ENCODE measurements at places on chromosomes 6 and 20. TPM values are rescaled to one million over a fixed set of nuclear protein-coding genes. Genes with fewer than 3 reads are reported as not detected.

DNA sequence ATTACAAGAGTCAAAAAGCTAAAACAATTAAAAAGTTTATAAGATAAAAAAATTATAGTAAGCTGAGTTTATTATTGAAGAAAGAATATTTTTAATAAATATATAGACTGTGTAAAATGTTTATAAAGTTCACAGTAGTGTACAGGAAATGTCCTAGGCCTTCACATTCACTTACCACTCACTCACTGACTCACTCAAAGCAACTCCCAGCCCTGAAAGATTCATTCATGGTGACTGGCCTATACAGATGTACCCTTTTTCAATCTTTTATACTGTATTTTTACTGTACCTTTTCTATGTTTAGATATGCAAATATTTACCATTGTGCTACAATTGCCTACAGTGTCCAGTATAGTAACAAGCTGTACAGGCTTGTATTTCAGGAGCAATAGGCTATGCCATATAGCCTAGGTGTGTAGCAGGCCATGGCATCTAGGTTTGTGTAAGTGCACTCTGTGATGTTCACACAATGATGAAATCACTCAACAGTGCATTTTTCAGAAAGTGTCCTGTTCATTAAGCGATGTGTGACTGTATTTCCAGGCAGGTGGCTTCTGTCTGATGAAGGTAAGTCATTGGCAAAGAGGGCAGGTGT, 130.2 kb downstream of the BTBD3 start:
- DNase-seq: peak; percentile 74

GRCh38 chr6:34190504-34191122, 44.7 kb upstream of the GRM4 start:
- DNase-seq: no peak

GRCh38 chr6:20366082-20366830, 35.4 kb upstream of the E2F3 start:
- no peak for DNase-seq

- DNase-seq: no peak
These were observed 25.9 kb upstream of the AIG1 start for GRCh38 chr6:143034689-143035334.

GRCh38 chr6:134178161-134179044, 126.0 kb upstream of the SLC2A12 start:
- peak; percentile 99 for DNase-seq

GRCh38 chr6:25960734-25961133, 1.9 kb upstream of the TRIM38 start:
- DNase-seq: no peak

DNA sequence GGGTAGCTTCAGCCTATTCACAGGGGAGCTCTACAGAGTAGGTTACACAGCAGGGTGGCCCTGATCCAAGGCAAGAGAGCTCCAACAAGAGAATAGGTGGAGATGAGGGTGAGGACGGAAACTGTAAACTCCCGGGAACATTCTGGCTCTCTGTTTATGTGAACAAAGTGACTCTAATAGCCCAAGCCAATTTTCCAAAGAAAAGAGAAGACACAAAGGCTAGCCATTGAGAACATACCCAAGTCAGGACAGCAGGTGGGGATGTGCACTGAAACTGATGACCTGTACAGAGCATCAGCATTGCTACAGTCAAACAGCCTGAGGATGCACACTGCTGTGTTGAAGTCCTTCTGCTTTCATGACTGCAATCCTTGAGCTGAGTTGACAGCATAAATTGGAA, 136.0 kb upstream of the TOP1 start:
- no peak for DNase-seq

- DNase-seq: peak; percentile 34
These were observed at the start of gene MC3R for GRCh38 chr20:56247954-56248782. Gene MC3R, plus strand, starts transcription at chr20:56248732. Its CDS starts 112 bp downstream, at chr20:56248844.

- peak; percentile 59 for DNase-seq
These were observed 119.4 kb downstream of the NCOA3 start for GRCh38 chr20:47620808-47621805.

DNA sequence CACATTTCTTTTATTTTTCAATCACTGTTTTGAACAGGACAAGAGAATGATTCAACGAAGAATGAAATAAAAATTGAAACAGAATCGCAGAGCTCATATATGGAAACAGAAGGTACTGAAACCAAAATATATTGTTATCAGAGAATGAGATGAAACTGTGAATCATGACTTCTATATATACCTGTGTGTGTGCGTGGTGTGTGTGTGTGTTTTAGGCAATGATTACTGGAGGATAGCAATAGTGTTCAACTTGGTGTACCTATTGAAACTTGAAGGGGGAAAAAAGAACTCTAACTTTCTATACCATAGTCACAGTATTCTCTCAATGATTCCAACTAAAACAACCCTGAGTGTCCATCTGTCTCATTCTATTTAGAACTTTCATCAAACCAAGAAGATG, 586.6 kb downstream of the KIF16B start:
- DNase-seq: no peak

- no peak for DNase-seq
These were observed 290.3 kb downstream of the ZNF217 start for GRCh38 chr20:53303413-53303760.

- DNase-seq: no peak
These were observed 185.6 kb downstream of the KIF16B start for GRCh38 chr20:16387666-16388065.

GRCh38 chr6:106628658-106629102, 618 bp downstream of the RTN4IP1 start:
- no peak for DNase-seq

TBC1D20 gene
- 20.4 TPM for total RNA-seq

ADGRG6 gene
- total RNA-seq: 12.7 TPM

NEU1 gene
- total RNA-seq: 49.5 TPM

LAMA5 gene
- 12.1 TPM for total RNA-seq

GSTA1 gene
- not detected for total RNA-seq

VIP gene
- not detected for total RNA-seq

SLC22A7 gene
- not detected for total RNA-seq

HLA-DMB gene
- total RNA-seq: 0.16 TPM

SAMD10 gene
- total RNA-seq: 3.6 TPM

KCNB1 gene
- 0.02 TPM for total RNA-seq

TRIM31 gene
- 0.03 TPM for total RNA-seq

Measured in HT1080 (cell line).